ENCODE measurements at places on chromosomes 3 and 15.

DNA sequence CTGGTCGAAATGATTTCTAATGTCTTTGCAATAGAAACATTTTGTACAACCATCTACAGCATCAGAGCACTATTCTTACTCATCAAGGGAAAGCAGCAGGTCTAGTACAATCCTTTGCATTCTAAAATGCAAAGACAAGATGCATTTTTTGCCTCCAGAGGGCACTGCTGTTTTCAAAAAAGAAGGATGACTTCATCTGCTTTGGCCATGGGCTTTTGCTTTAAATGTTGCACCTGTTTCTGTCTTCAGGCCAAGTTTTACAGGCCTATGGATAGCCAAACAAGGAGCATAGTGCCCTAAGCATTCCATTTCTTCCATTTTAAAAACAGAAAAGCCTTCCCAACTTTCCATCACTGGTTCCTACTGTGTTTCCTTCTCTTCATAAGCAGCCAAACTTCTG lies 3.4 kb downstream of the PARP9 start:
- DNase-seq, result peak; percentile 25

DNA sequence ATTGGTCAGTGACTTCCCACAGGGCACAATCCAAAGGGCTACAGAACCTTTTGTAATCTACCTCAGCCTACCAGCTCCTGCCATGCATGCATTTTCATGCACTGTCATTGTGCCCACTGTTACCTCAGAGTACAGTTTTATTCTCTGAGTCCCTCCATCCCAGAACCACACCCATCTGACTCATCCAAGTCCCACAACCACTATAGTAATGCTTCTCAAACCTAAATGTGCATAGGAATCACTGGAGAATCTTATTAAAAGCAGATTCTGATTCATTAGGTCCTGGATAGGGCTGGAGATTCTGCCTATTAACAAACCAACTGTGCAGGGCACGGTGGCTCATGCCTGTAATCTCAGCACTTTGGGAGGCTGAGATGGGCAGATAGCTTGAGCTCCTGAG lies 3.7 kb upstream of the B3GALNT1 start:
- DNase-seq, result no peak

DNA sequence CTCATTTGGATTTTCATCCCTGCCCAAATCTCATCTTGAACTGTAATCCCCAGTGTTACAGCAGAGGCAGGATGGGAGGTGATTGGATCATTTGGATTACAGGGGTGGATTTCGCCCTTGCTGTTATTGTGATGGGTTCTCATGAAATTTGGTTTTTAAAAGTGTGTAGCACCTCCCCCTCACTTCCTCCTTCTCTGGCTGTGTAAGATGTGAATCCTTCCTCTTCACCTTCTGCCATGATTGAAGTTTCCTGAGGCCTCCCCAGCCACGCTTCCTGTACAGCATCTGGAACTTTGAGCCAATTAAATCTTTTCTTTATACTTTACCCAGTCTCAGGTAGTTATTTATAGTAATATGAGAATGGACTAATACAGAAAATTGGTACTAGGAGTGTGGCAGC lies 316.8 kb downstream of the PLCL2 start:
- DNase-seq, result no peak

GRCh38 chr3:67654099-67654843 lies at the start of gene SUCLG2:
TSS of gene SUCLG2 (minus strand) at chr3:67654612. CDS start at chr3:67654586, 26 bp downstream.
- peak; percentile 53 for DNase-seq

DNA sequence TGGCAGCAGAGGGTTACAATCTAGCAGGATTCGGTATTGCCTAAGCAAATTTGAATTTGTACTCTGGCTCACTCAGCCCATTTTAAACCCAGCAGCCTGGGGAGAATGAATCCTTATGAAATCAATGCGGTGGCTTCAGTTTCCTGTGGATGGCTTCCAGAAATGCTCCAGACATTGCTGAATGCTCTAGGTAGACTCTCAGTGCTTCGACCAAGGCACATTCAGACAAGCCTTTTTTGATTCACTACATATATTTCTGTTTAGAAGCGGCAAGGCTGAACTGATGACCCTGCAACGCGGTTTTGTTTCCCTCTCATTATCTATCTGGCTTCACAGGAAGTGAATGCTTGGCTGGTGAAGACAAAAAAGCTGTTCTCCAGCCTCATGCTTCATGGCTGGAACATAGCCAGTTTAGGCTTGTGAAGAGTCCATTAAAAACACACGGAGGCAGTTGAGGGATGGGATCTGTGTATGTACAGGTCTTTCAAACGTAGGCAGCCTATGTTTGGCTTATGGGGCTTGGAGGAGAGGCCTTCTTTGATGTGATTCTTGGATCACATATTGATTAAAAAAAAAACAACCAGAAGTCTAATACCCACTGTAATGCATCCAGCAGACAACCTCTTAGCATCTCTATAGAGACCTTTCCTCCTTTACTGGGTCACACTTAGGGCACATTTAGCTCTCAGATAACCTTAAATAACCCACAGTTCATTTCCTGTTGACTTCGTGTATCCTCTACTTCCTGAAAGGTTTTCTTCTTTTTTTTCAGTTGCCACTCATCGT lies 400.2 kb upstream of the TBL1XR1 start:
- DNase-seq, result peak; percentile 69

GRCh38 chr3:168116279-168116678 lies 20.6 kb upstream of the GOLIM4 start:
- DNase-seq, result no peak

DNA sequence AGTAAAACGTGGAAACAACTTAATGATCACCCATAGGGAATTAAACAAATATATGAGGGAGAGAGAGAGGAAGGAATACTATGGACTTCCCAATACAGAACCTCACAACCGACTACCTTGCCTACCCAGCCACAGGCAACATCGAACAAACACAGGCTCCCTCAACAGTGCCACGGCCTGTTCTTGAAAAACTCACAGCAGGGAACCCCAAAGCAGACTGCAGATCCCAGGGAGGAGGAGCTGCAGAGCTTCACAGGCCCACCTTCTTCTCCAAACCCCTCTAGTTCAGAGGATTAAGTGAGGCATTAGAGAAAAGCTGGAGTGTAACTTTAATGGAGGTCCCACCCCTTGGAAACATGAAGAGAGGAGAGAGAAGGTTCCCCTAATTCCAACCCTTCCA lies 110.2 kb downstream of the ST8SIA2 start:
- no peak for DNase-seq

GRCh38 chr3:112654979-112655378 lies 14.0 kb upstream of the CCDC80 start:
- DNase-seq, result no peak

GRCh38 chr15:91165850-91166249 lies 65.8 kb downstream of the SV2B start:
- no peak for DNase-seq
